ENCODE measurements at places on chromosomes 7 and 10.
A peak's percentile ranks its signal among the peaks of the same experiment; 100 is the strongest.

DNA sequence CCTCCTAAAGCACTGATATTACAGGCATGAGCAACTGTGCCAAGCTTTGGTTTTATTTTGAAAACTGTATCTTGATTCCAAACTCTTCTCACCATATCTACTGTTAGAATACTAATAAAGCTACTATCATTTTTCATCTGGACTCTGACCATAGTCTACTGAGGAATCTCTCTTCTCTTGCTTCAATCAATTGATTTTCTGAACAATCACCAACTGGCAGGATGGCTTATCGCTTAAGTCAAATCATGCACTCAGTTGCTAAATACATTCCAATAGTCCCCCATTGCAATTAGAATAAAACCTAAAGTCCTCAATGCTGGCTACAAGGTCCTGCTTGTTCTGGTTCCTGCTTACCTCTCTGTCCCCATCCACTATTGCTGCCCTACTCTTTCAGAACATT is 2.3 kb upstream of the APBB1IP start:
- DNase-seq: no peak

DNA sequence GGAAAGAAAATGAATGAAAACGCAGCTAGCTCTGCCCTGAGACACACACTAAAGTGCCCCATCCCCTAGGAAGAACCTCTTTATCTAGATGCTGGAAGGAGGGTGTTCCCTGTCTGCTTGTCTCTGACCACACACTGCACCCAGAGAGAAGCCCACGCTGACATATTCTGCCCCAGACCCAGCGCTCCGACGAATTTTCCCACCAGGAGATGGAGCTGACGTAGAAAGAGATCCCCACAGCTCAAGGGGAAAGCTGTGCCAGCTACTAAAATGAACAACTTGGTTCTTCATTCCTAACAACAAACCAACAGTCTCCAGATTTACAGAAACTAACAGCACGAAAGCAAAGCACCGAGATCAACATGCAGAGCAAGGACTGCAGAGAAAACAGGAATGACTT is 73.3 kb downstream of the KIAA1549 start:
- DNase-seq: no peak

GRCh38 chr10:16425449-16425848 is 11.4 kb upstream of the PTER start:
- no peak for DNase-seq

DNA sequence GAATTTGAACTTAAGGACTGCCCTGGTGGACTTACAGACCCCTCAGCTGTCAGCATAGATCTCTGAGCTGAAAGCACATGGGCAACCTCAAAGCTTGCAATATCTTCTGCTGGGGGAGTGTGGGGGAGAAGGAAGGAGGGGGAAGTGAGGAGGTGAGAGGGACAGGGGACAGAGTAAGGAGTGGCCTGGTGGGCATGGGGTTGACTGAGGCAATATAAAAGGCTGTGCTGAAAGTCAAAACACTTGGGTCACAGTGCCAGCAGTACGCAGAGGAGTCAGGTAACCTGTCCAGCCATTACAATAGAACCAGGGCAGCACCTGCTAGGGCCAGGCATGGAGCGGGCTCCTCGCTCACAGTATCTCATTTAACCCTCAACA is 43.2 kb downstream of the PPP1R3C start:
- no peak for DNase-seq

GRCh38 chr7:51785171-51785570 is 468.6 kb upstream of the COBL start:
- DNase-seq: no peak

DNA sequence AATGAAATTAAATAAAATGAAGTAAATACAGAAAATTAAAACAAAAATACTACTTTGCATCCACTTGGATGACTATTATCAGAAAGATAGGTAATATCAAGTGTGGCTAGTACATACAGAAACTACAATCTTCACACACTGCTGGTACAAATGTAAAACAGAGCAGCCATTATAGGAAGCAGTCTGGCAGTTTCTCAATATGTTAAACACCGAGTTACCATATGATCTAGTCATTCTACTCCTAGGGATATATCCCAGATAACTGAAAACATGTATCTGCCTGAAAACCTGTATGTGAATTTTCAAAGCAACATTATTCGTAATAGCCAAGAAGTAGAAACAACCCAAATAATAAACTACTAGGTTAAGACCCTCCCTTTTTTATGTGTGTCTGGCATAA is 33.4 kb downstream of the LARP4B start:
- no peak for DNase-seq

DNA sequence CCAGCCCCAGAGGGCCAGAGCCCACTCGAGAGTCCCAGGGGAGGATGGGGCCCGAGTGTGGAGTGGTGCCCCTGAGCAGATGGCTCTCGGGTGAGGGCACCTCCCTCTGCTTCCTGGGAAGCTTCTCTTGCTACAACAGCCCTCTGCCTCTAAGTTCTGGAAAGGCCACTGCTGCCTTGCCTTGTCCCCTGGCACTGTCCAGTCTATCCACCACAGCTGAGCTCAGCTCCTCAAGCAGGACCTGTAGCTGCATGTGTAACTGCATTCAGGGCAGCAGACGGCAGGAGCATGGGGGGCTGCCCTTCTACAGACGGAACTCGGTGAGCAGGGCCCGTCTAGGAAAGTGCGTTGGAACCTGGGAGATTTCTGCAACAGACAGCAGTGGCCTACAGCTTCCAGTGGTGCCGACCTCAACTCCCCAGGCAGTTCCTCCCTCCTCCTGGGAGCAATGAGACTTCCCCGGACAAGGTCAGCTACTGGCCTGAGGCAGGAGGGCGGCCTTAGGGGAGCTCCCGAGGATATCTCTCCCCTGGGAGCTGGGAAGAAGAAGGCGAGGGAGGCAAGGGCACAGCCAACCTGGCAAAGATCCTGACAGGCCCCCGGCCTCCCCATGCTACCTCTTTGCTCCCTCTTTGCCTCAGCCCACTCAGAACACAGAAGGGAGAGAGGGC is 88.5 kb downstream of the DLG5 start:
- no peak for DNase-seq

DNA sequence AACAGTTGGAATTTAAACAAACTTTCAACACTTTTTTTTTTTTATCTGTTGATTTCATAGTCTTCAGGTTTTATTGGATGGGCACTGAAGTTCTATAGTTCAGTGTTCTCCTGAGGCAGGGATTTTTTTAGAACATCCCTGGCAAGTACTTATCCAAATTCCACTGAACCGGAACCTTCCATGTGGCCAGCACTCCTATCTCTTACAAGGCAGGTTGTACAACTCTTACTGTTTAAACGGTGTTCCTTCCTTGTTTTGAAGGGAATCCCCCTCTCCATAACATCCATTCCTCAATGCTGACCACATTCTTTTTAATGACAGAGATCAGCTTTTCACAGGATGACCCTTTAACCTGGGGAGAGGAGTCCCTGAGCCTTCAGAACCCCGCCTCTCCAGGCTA is 238.9 kb upstream of the CTBP2 start:
- no peak for DNase-seq

- peak; percentile 36 for DNase-seq
Measured at GRCh38 chr10:89888321-89889070, 187.1 kb downstream of the KIF20B start.

DNA sequence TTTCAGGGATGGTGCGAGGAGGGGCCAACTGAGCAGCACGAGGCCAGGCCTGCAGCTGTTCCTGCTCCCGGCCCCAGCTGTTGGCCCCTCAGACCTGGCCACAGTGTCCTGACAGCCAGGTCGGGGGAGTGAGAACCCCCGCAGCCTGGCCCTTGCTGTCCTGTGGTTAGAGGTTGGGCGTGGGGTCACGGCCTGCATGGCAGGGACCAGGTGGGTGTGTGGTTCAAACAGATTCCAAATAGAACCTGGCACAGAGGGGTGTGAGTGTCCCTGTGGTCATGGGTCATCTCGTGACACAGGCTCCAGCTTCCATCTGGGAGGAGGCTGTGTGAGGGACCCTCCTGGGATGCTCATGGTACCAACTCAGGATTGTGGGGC is 10.3 kb downstream of the NPTX2 start:
- no peak for DNase-seq

- no peak for DNase-seq
Measured at GRCh38 chr7:130420943-130421578, 19.8 kb downstream of the CEP41 start.

- DNase-seq: no peak
Measured at GRCh38 chr10:122091722-122092121, 102.8 kb downstream of the TACC2 start.

- DNase-seq: peak; percentile 34
Measured at GRCh38 chr10:90751107-90751997, 106.5 kb downstream of the HTR7 start.

- DNase-seq: no peak
Measured at GRCh38 chr7:159067576-159068487, 76.8 kb downstream of the VIPR2 start.

DNA sequence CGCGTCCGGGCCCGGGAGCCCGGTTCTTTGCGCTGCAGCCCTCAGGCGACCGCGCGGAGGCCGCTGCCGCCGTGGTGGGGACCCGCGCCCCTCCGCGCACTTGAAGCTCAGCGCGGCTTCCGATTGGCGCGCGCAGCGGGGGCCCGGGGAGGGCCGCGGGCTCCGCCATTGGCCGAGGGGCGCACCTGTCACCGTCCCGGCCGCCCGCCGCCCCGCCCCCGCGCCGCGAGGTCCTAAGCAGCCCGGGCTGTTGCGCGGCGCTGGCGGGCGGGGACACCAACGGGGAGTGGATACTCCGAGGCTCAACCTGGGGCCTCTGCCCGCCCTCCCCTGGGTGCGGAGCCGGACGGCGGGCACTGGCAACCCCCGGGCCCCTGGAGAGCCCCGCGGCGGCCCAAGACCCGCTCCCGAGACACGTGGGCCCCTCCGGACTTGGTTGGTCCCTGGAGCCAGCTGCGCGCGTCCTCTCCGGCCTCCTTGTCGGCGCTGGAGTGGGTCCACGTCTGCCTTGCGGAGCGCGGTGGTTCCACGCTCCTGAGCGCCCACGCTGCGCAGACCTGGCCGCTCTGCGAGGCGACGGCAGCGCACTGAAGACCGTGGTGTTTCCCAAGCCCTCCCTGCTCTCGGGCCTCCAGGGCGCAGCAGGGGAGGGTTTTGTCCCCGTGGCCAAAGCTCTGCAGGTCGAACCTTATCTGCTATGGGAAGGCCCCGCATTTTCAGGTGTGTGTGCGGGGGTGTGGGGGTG is at the start of gene MNX1:
Gene MNX1 (minus strand): TSS at position 76 of the 745 bp plus-strand sequence. CDS start 313 bp downstream, outside the sequence.
- peak; percentile 54 for DNase-seq

GRCh38 chr10:131021246-131021895 is 290.1 kb downstream of the TCERG1L start:
- DNase-seq: no peak

DNA sequence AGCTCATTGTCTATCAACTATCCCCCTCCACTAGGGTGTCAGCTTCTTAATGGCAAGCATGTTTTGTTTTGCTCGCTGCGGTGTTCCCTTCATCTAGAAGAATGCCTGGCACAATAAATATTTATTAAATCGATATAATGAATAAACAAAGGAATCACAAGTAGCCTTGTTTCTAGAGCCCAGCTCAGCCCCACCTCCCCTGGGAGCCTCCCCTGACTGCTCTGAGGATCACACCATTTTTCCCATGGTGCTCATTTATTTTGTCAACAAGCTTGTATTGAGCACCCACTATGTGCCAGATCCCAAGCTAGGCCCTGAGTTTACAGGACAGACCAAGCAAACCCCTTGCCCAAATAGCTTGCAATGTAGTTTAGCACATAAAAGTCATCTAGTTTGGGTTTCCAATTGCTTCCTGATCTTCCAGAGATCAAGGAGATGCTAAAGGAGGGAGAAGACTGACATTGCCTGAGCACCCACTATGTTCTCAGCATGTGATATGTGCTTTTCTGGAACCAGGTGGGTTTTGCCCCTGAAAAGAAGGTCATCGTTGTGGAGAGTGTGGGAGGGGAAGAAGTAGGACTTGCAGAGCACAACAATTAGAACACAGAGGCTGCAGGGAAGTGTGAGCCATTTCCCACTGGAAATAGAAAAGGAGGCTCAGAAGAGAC is 42.3 kb upstream of the GPAM start:
- no peak for DNase-seq

- DNase-seq: no peak
Measured at GRCh38 chr10:70295321-70295720, 11.5 kb upstream of the NPFFR1 start.

DNA sequence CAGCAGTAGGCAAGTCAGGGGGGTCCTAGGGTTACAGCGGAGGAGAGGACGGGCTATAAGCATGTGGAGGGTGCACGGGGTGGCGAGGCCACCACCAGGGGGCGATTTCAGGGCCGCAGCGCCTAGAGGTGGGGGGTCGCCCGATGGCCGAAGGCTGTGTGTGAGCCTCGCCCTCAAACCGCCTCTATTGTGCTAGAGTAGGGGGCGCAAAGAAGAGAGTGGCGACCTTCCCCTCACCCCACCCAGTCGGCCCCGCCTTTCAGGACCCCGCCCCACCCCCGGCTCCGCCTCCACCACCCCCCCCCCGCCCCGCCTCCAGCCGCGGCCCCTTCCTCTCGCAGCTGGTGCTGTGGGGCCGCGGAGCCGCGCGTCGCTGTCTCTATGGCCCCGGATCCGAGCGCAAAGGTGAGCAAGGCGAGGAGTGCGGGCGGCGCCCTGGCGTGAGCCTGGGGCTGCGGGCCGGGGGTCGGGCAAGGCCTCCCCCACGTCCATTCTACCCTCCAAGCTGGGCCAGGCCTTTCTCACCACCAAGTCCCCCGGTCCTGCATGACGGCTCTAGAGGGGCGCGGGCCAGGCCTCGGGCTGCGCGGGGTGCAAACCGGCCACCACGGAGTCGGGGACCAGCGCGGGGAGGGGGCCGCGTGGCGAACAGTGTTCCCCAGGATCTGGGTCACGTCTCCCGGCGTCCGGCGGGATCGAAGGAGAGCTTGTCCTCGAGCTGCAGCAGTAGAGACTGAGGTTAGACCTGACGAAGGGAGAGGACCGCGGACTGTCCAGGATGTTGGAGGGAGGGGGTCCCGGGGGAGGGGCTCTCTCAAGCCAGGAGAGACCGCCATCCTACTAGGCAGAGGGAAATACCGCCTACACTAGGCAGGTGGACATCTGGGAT is at the start of gene SEMA4G:
Gene SEMA4G (plus strand): TSS at position 318 of the 889 bp plus-strand sequence. CDS start 3,409 bp downstream, outside the sequence.
- peak; percentile 35 for DNase-seq

Data from CD4-positive, alpha-beta T cell treated with Interleukin-1 beta for 1 hour (primary cell).